ENCODE measurements at places on chromosomes 4 and X.
A peak's percentile ranks its signal among the peaks of the same experiment; 100 is the strongest.

GRCh38 chrX:43679778-43680177 is 23.7 kb downstream of the MAOA start:
- DNase-seq: no peak

- peak; percentile 57 for DNase-seq
Measured at GRCh38 chr4:124722071-124722470, 9.5 kb upstream of the ANKRD50 start.

GRCh38 chr4:183241322-183241640 is 78.8 kb downstream of the CLDN22 start:
- DNase-seq: no peak

DNA sequence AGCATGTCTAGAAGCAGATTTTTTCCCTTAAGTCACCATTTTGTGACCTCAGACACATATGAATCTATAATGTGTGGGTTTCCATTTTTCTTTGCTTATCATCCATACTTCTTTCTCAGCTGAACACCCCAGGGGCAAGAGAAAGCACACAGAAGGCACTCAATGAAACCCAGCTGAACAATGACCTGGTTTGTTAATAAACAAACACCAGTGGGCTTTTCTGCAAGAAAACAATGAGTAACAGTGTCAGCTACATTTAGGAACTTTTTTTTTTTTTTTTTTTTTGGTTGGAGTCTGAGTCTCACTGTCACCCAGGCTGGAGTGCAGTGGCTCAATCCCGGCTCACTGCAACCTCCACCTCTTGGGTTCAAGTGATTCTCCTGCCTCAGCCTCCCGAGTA is 40.7 kb upstream of the KLF3 start:
- DNase-seq: no peak

DNA sequence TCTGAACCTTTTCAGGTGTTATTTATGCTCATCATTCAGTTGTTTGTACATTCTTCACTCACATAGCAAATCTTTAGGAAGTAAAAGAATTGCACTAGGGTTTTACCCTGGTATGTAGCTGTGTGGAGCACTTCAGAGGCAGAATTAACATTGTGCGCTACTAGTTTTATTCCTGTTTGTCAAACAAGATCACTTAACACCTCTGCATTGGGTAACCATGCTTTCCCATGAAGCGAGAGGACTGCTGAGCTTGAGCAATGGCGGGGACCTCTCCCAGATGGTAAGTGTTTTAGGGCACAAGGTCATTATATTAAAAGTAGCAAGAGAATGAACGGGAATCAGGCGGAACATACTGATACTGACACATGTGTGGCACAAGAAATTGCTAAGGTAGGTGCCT is 59.2 kb downstream of the SHROOM3 start:
- DNase-seq: no peak
